ENCODE measurements at places on chromosomes 5 and 9.

GRCh38 chr5:378301-378891, 56.9 kb downstream of the AHRR start:
- DNase-seq: peak; percentile 1

GRCh38 chr5:88613051-88613450, 269.9 kb downstream of the MEF2C start:
- no peak for DNase-seq

DNA sequence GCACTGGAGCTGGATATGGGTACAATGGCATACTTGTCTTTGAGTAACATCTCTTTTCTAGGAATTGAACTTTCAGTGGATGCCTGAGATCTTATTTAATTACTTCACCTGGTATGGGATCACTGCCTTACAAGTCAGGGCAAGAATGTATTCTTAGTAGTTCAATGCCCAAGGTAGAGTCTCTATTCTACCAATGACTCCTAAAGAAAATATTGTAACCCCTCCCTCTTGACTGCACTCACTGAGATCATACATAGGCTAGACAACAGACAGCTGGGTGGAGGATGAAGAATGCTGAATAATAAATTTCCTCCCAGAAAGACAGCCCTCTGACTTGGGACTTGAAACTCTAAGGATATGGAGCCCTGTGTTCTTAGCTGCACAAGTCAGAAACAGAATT, 1216.3 kb upstream of the ACO1 start:
- DNase-seq: no peak

- no peak for DNase-seq
Measured at GRCh38 chr5:129661366-129662035, 86.4 kb upstream of the MINAR2 start.

DNA sequence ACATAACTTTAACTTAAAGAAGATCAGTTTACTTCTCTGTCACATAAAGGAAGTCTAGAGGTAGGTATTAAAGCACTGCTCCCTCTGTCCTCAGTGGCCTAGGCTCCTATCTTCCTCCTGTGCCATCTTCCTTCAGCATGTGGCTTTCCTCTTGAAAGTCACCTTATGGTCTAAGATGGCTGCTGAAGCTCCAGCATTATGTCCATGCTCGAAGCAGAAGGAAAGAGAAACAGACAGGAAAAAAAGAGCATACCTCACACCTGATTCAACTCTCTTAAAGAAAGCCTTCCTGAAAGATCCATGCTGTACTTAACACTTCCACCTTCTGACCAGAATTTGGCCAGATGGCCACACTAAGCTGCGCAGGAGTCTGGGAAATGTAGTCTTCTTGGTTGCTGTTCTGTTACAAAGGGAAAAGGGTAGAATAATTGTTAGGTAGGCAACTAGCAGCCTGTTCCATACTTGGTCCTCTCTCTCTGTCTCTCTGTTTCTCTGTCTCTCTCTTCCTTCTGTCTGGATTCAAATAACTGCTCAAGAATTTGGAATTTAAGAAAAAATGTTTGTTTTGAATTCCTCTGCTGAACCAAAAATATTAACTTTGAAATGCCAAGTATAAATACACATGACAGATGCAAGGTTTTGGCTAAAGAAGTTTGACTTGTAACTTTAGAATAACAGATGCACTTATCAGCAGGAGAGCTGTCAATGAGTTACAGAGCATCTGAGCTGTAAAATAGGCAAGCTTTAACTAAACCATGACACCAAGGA, 16.0 kb downstream of the TMEM174 start:
- no peak for DNase-seq

- no peak for DNase-seq
Measured at GRCh38 chr9:117672369-117672768, 31.8 kb upstream of the TLR4 start.

- DNase-seq: no peak
Measured at GRCh38 chr5:144248015-144248414, 77.3 kb downstream of the KCTD16 start.

- DNase-seq: no peak
Measured at GRCh38 chr5:143913008-143913752, 101.2 kb downstream of the HMHB1 start.

DNA sequence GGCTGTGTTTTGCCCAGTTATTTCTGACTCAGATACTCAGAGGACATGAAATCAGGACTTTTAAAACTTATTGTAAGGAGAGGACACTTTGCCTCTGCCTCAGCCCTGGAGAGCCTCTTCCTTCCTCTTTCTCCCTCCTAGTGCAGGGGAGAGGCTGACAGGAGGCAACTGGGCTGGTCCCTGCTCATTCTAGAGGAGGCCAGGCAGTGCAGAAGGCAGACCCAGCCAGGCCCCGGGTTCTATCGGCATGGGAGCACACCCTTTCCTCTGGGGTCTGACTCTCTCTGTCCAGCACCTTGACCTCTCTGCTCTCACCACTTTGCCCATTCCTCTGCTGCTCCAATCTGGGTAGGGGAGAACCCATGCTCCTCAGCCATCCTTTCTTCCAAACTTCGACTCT, 16.0 kb upstream of the SMIM32 start:
- no peak for DNase-seq

GRCh38 chr9:126612326-126612812, 1.4 kb upstream of the LMX1B start:
- no peak for DNase-seq

- no peak for DNase-seq
Measured at GRCh38 chr5:137389042-137389441, 110.1 kb downstream of the SPOCK1 start.

DNA sequence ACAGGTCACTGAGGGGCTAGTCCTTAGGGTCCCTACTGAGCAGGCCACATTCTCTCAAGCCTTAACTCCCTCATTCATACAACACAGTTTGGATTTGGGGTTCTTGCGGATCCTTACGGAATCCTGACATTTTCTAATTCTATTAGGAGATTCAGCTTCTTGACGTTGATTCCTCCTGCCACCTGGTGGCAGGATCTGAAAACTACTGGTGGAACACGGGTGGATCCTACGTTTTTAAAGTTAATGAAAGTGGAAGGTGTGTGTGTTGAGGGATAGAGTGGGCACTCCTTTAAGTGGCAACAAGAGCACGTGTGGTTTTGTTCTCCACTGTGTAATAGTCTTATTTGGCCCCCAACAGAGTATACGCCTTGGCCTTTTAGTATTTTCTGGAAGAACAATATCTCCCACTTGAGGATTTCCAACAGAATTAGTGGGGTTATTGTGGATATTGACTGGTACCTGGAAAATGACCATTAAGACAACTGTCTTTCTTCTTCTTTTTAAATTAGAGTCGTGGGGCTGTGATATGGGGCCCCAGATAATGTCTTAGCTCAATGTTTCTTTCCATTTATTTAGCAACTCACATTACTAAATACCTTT, 25.2 kb downstream of the SLC28A3 start:
- DNase-seq: peak; percentile 72

- DNase-seq: no peak
Measured at GRCh38 chr5:65151614-65152013, 330.1 kb downstream of the ADAMTS6 start.

- no peak for DNase-seq
Measured at GRCh38 chr5:143051244-143052058, 281.3 kb downstream of the ARHGAP26 start.

- no peak for DNase-seq
Measured at GRCh38 chr9:38171926-38172325, 102.9 kb upstream of the SHB start.

GRCh38 chr9:71003346-71003745, 118.1 kb downstream of the TRPM3 start:
- no peak for DNase-seq

GRCh38 chr5:179475208-179475751, 75.1 kb upstream of the RUFY1 start:
- no peak for DNase-seq

DNA sequence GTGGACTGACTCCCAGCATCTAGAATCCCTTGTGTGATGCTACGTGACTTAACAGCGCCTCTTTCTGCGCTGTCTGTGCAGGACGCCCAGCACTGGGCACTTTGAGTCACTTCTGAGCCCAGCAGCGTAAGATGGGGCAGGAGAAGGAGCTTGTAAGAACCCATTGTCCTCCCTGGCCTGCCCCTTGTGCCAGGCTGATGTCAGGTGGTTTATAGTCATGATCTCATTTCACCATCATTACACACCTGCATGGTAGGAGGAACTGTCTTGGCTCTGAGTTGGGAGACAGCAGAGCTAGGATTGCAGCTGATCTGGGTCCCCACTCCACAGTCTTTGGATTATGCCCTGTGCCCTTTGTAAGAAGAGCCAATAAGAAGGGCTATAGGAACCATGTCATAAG, 12.2 kb downstream of the ERGIC1 start:
- no peak for DNase-seq

- DNase-seq: no peak
Measured at GRCh38 chr5:111261610-111262009, 37.4 kb downstream of the CAMK4 start.

- no peak for DNase-seq
Measured at GRCh38 chr9:79962836-79963235, 391.1 kb downstream of the TLE4 start.

DNA sequence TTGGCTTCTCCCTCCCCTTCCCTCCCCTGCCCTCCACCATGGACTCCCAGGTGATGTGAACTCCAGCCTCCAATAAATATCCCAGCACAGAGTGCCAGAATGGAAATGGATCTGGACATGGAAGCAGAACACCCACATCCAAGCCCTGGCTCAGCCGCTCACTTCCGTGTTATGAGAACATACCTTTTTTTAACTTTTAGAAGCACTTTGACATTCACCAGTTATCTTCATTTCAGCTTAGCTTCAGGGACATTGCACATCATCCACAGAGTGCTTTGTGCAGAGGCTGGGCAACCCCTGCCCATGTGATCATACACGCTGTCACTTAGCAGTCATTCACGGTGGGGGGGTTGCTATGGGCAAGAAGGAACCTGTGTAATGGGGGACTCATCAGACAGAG, 9.1 kb downstream of the AFAP1L1 start:
- no peak for DNase-seq

- no peak for DNase-seq
Measured at GRCh38 chr9:133976191-133976861, 15.8 kb downstream of the VAV2 start.

DNA sequence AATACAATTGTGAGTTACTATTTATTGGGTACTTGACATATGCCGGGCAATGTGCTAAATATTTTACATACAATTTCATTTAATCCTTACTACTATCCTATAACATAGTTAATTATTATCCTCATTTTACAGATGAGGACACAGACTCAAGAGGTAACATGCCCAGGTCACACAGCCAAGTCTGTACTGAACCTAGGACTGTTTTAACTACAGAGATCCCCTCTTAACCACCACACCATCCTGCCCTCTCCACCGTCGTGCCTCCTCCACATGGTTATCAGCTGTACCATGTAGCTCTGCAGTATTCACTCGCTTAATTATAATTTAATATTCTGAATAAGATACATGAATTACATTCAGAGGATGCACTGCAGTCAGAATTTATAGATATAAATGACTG, 5.3 kb downstream of the RAB14 start:
- DNase-seq: no peak

- DNase-seq: no peak
Measured at GRCh38 chr5:83426855-83427254, 44.7 kb upstream of the VCAN start.

- DNase-seq: no peak
Measured at GRCh38 chr5:147200004-147200403, 34.8 kb upstream of the STK32A start.

- no peak for DNase-seq
Measured at GRCh38 chr5:78467140-78467539, 106.7 kb downstream of the SCAMP1 start.

DNA sequence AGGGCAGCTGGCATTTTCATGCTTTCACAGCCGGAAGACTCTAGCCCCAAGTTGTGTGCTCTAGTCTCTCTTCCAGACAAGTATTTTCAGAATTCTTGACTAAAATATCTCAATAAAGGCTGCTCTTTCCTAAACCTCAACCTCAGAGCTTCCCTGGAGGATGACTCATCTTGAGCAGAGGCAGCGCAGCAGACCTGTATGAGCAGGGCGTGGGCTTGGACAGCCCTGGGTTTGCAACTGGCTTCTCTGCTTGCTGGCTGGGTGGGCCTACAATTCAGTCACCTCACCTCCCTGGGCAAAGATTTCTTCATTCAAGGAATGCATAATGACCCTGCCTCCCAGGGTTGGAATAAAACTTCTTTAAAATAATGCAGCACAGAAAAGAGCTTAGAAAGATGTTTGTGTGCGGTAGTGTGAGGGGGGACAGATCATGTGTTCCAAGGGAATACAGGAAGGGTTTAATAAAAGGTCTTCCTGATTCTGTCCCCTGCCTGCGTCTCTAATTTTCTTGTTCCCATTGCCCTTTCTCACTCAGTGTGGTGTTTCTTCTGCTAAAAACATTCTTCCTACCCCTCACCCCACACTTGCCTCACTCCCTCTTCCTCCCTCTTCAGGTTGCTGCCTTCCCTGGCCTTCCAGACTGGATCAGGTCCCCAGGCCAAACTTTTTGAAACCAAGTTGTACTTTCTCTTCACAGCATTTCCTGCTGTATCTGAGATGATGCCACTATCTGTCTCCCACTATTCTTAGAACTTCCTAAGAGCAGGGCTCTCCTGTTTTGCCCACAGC, 39.4 kb upstream of the MAP1B start:
- no peak for DNase-seq

DNA sequence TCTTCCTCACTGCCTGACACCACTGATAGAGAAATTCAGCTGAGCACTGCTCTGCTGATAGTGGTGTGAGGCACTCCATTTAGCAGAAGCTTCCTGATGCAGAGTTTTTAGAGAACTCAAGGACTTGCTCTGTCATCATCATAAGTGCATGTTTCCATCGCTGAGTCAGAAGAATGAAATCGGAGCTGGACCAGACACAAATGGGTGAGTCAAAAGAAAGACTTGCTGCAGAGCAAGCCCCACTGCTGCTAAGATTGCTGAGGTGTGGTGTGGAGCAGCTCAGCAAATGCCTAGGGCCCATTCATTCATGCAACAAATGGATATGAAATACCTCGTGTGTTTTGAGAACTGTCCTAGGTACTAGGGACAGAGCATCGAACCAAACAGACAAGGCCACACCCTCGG, 410.2 kb upstream of the SLC30A5 start:
- no peak for DNase-seq

- DNase-seq: no peak
Measured at GRCh38 chr5:157839157-157839795, 19.7 kb downstream of the CLINT1 start.

DNA sequence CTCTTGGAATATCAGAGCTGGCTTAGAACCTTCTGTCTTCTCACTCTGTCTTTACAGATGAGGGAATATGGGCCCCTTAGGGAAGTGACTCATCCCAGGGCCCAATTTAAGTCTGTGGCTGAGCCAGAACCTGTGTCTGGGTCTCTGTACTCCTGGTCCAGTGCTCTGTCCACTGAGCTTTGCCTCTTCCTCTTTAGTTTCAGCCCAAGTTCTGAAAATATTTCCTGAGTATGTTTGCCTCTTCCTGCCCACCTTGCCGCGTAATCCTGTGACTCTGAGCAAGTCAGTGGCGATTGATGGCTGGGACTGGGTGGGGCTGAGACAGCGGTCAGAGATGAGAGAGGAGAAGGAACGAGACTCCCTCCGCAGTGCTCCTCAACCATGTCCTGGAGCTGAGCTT, 7.8 kb downstream of the IER5L start:
- DNase-seq: no peak

DNA sequence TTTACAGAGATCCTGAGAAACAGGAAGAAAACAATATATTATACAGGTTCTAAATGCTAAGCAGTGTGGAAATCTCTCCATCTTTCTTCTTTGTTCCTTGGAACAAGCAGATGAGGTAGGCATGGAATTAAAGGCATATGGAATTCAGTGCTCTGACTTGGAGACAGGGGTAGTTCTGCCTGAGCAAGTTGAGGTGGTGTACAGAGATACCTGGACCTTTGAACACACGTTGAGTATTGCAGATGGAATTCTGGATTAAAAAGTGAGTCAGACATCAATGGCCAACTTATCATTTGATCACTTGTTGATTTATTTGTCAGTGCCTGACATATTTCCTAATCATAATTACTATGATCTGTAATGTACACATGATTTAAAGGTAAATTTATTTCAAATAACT, 293.9 kb upstream of the IRX4 start:
- no peak for DNase-seq

Data from B cell (primary cell).